ENCODE measurements at places on chromosomes 2 and 18.

GRCh38 chr2:157107877-157108276, 149.6 kb upstream of the GALNT5 start:
- no peak for DNase-seq

GRCh38 chr2:13113002-13113401, 396.3 kb downstream of the TRIB2 start:
- no peak for DNase-seq

DNA sequence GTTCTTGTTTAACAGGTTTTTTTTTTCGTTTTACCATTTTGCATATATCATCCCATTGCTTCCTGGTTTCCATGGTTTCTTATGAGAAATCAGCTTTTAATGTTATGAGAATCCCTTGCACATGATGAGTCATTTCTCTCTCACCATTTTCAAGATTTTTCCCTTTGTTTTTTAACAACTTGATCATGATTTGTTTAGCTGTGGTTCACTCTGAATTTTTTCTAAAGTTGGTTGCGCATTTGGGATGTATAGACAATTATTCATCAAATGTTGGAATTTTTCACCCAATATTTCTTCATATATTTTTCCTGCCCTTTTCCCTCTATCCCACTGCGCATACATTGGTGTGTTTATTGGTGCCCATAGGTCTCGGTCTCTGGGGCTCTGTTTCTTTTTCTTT, 42.4 kb upstream of the BIN1 start:
- no peak for DNase-seq

DNA sequence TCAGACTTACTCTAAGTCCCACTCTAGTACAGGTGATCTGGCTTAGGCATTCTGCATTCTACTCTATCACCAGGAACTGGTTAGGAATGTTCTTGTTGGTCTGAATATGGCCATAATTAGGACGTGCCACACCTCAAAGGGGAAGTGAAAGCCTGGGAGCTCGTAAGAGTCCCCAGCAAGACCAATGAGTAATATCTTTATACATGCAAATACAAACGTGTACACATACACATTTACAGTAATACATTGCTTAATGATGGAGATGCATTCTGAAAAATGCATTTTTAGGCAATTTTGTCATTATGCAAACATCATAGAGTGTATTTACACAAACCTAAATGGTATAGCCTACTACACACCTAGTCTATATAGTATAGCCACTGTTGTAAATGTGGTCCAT, 19.5 kb upstream of the ERCC3 start:
- no peak for DNase-seq

DNA sequence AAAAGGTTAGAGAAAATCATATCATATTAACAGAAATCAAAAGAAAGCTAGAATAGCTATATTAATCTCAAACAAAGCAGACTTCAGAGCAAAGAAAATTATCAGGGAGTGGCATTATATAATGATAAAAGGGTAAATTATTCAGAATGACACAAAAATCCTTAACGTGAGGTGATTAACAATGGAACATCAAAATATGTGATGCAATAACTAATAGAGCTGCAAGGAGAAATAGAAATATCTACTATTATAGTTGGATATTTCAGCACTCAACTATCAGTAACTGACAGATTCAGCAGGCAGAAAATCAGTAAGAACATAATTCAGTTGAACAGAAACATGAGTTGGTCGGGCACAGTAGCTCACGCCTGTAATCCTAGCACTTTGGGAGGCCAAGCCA, 275.1 kb upstream of the FSIP2 start:
- no peak for DNase-seq

DNA sequence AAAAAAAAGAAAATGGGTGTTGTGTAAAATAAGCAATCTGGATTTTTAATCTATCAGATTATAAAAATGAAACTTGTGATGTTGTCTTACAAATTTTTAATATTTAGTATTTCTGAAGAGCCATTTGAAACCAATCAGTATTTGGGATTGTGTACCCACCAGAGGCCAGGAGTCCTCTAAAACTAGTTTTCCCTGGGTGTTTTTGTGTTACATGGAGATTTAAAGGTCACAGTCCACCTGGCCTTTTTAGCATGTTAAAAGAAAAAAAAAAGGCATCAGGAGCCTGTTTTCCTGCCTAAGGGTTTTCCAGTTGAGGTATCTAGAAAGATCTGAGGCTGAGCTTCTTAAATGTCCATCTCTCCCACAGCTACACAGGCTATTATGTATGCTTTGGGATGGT, 221.7 kb downstream of the LTBP1 start:
- no peak for DNase-seq

GRCh38 chr2:64563436-64563938, 39.4 kb downstream of the AFTPH start:
- DNase-seq: no peak

GRCh38 chr2:24511894-24512293, 20.8 kb downstream of the NCOA1 start:
- DNase-seq: no peak

GRCh38 chr2:160934263-160934662, 226.0 kb upstream of the TANK start:
- DNase-seq: no peak

DNA sequence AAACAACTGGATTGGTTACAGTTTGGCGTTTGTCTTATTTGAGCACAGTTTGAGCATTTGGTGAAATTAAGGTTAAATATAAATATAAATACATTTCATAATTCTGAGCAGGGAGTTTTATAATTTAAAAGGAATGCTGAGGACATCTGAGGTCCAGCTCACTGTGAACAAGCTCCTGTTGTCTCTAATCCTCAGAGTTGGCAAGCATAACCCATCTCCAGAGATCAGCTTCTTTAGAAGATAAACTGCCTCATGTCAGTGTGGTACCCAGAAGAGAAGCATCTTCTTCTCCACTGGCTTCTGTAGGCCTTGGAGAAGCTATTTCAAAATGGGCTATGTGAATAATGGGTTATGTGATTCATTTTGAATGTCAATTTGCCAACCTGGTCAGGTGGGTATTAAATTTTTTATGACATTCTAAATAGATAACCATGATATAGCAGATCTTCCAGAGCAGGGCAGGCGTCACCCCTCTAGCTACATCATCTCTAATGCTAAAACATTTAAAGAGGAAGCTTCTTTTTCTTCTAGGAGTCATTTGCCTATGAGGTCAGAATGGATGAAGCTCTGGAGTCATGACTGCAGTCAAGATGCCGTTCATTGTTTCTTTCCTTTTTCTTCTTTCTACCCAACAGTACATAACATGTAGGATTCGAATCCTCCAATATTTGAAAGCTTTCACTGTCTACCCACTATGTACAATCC, 324.0 kb downstream of the RNF144A start:
- DNase-seq: no peak

- no peak for DNase-seq
Measured at GRCh38 chr2:134675314-134675713, 43.5 kb downstream of the TMEM163 start.

DNA sequence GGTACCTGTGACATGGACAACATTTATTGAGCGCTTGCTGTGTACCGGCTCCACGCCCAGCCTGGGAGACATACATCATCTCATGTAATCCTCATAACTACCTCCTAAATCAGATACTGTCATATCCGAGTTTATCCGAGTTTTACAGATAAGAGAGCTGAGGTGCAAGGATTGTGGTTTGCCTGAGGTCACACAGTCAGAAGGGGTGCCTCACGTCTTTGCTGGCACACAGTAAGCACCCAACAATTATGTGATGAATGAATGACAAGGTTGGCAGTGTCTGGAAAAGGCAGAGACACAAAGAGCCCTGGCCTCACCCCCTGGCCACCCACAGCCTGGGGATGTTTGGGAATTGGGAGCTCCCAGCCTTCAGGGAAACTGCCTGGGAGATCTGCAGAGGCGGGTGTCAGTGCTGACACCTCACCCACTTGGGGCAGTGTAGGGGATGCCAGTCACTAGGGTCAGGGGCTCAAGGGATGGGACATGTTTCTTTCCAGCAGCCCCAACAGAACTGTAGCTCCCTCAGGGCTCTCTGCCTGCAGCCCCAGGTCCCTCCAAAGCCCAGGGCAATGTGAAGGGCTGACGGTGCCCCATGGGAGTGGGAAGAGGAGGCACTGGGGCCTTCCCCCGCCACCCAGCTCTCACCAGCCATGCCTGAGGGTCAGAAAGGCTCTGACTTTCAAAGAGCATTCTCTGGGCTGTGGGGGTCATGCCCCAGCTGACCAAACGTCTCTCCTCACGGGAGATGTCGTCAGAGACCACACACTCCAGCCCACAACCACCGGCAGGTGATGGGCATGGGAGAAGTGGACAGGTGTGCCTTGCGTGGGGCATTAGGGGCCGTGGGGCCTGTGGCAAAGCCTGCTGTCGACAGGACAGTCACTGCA, 157.5 kb downstream of the ZFP36L2 start:
- no peak for DNase-seq

- DNase-seq: no peak
Measured at GRCh38 chr2:39664888-39665591, 677 bp upstream of the TMEM178A start.

- no peak for DNase-seq
Measured at GRCh38 chr2:15867194-15868171, 72.9 kb upstream of the MYCN start.

GRCh38 chr2:236633219-236633570, 63.6 kb downstream of the ACKR3 start:
- DNase-seq: no peak

GRCh38 chr2:287471-287885, 413 bp downstream of the ALKAL2 start:
- peak; percentile 24 for DNase-seq

GRCh38 chr2:62452701-62453454, 53.1 kb downstream of the TMEM17 start:
- no peak for DNase-seq

DNA sequence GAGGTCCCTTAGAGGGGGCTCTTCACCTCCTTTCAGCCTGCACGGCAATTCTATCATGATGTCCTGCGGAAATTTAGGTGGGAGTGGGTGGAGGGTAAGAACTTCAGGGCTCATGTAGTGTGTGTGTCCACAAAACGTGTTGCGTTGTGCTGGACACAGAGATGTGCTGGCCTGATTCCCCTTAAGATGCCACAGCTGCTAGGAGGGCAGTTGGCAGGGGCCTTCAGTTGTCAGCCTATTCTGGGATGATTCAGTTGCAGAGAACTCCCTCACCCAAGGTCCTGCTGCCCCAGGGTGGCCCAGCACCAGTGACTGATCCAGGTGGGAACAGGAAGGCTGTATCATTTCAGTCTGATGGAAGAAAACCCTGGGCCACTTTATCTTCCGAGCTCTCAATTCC, 1.0 kb upstream of the HJURP start:
- DNase-seq: no peak
